ENCODE measurements at places on chromosomes 6 and 20.

DNA sequence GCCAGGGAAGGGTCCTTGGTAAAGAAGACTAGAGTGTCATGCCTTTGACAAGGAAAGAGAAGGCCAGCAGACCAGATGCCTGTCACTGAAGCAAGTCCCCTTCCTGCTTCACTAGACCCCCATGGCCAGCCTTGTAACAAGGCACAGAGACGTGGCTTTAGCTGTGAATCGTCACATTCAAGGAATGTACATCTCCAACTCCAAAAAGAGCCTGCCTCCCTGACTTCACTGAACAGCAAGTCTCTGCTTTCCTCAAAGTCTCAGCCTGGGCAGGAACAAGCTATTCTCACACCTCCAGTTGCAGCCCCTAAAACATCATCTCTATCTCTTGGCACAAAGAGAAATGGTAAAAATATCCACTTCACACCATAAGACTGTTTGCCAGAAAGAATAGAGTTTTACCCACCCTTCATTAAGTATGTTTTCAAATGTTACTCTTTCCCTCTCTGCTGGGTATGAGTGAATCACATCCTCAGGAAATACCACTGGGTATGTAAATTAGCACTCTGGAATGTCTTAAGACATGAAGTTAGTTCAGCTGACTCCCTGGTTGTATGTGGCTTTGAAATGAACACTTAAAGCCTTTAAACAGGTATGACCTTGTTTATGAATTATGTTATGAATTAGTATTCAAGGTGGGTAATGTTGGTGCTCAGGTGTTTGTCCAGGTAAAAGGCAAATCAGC is 46.4 kb upstream of the NT5E start:
- DNase-seq: no peak

GRCh38 chr6:159788276-159788675 is 1.1 kb downstream of the TCP1 start:
- DNase-seq: no peak

DNA sequence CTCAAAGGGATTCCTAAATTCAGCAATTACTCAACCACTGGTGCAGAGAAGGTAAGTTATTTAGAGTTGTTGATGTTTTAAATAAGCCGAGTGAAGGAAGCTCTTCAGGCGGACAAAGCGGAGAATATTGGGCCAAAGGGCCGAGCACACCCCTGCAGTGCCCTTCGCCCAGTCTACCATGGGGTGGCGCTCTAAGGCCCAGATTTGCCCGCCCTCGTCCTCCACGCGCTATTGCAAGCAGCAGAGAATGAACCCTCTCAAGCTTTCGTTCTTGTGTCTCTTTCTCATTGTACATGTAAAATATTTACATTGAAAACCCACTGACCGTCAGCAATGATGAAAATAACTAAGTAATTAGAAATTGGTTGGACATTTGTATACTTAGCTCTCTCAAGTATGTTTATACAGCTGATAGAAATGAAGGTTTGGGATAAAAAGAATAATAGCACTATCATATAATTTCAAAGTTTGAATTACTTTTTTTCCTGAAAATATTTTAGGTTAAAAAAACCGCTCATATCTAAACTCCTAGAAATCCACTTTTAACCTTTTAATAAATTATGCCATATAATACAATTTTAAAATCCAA is 195.0 kb upstream of the CEP162 start:
- DNase-seq: peak; percentile 61

GRCh38 chr6:31907158-31907813 is 5.4 kb upstream of the ZBTB12 start:
- DNase-seq: no peak

- no peak for DNase-seq
Measured at GRCh38 chr6:148392671-148393070, 50.0 kb downstream of the SASH1 start.

DNA sequence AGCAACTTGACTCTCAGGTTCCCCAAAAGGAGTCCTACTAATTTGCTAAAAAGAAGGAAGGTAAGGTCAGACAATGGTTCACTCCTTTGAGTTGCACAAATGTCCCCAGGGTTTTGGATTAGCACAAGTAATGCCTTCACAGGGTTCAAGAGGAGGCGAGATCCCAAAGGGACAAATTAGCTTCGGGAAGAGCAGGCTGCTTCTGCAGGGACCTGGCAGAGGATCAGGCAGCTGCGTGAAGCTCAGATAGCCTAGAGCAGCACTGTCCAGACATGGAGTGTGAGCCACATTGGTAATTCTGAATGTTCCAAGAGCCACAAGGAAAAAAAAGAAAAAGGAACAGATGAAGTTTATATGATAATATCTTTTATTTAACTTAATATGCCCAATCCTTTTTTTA is 115.4 kb downstream of the CFAP61 start:
- DNase-seq: no peak

DNA sequence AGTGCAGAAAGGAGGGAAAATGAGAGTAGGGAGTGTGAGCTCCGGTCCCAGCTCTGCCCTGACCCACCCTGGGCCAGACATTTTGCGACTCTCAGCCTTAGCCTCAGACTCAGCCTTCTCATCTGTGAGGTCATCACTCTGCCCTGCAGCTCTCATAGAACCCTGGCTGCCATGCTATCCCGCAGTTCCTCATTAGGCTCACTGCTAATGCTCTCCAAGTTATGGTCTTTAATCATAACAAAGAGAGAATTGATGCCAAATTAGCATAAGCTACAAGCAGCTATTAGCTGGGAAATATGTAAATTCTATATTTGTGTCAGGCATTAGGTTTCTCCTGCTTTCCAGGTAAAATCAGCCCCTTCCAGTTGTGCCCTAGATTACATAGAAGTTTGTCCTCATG is 46.5 kb upstream of the MLN start:
- no peak for DNase-seq

- no peak for DNase-seq
Measured at GRCh38 chr6:169342710-169343109, 89.1 kb upstream of the THBS2 start.

GRCh38 chr20:10131732-10132345 is 86.8 kb upstream of the SNAP25 start:
- DNase-seq: no peak

DNA sequence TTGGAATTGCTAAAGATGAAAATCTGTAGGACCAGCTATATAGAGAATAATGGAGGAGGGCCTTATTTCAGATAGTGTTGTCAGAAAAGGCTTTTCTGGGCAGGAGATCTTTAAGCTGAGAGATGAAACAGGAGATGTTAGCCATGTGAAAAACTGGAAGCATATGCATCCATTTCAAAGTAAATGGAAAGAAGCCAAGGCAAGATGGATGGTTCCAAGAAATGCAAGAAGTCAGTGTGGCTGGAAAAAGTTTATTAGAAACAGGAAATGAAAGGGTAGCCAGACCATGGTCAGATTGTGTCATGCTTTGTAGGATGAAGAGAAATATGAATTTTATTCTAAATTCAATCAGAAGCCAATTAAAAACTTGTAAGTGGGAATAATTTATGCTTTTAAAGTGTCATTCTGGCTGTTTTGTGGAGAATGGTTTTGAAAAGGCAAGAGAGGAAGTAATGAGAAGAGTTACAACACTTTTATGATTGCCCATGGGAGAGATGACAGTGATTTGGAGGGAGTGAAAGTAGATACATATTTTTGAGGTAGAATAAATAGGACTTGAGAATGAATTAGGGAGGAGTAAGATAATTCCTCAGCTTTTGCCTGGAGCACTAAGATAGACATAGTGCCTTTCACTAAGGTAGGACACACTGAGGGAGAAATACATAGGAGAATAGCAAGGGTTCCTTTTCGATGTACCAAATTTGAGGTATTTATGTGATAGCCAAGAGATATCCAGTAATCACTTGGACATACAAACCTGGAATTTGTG is 620.1 kb downstream of the HTR1B start:
- DNase-seq: no peak

- peak; percentile 97 for DNase-seq
Measured at GRCh38 chr20:34980543-34981233, 25.0 kb downstream of the MYH7B start.

DNA sequence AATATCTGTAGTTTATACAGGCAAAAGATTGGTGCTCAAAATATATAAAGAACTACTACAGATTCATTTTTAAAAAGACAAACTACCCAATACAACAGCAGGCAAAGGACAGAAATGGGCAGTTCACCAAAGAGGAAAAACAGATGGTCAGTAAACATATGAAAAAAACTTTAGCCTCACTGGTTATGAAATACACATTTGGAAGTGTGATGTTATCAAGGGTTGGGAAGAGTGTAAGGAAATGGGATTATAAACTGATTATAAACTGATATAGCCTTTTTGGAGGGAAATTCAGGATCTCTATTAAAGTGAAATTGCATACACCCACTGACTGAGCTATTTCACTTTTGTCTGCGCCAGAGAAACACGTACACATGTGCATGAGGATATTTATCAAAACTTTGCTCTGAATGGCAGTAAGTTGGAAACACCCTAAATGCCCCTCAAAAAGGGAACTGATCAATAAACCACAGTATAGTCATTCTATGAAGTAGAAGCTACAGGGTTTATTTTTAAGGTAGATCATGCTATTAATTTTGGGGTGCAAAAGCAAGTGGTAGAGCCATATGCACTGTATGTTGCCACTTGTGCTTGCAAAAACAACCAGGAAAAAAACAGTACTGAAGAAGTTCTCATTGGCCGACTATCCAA is 32.2 kb upstream of the ARFGEF2 start:
- no peak for DNase-seq

- DNase-seq: peak; percentile 12
Measured at GRCh38 chr6:130159956-130160355, 62.8 kb downstream of the SAMD3 start.

DNA sequence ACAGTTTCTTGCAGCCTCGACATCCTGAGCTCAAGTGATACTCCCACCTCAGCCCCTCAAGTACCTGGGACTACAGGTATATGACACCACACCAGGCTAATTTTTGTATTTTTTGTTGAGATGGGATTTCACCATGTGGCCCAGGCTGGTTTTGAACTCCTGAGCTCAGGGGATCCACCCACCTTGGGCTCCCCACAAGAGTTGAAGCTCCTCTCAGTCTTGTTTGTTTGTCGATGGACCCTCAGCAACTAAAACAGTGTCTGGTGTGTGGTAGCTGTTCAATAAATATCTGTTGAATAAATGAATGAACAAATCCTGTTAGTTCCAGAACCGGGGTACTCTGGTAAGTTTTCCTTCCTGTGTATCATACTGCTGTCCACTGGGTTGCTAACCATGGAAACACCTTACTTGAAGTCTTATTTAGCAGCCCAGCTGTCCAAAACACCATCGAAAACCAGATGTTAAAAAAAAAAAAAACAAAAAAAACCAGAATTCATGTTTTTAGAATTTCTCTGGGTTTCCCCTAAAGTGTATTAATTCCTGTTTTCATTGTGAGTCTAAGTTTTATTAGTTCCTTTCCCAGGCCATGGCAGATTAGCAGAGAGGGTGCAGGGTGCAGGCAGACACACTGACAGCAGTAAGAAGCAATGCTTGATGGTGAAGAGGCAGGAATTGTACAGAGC is 7.8 kb upstream of the EZR start:
- DNase-seq: no peak

DNA sequence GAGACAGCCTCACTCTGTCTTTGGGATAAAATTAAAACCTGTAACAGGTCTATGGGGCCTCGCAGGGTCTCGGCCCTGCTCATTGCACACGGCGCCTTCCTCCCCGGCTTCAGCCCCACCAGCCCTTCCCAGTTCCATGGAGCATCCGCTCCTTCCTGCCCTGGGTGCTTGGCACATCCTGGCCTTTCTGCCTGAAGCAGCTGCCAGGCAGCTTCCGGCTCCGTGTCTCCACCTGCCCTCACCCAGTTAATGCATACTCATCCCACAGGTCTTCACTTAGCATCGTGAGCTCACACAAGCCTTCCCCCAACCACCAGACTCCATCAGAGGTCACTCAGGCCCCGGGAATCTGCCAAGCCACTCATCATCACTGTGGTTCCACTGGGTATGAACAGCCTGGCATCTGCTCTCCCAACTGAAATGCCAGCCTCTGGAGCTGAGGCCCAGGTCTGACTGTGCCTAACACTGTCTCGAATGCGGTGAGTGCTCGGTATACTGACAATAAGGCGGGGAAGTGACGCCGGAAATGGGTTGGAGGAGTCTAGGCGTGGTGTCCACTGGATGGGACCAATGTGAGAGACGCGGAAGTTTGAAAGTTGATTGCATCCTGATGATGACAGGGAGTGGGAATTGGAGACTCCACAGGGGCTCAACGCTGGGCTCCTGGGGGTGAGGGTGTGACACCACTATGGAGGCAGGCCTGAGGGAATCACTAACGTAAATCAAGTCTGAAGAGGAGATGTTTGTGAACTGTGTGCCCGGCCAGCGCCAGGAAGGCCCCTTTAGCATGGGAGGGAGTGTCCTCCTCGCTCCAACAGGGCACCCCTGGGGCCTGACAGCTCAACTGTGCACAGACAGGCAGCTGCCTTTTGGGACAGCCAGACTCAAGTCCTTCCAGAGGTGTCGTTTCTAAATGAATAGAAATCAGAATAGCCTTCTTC is 245.8 kb downstream of the TTLL2 start:
- DNase-seq: no peak
